ENCODE measurements at places on chromosomes 7 and 10.

- no peak for DNase-seq
Measured at GRCh38 chr7:66507764-66508296, 120.9 kb upstream of the KCTD7 start.

GRCh38 chr7:92997152-92997551, 120.6 kb downstream of the SAMD9 start:
- DNase-seq: no peak

- DNase-seq: no peak
Measured at GRCh38 chr7:115269486-115269885, 347.6 kb downstream of the MDFIC start.

DNA sequence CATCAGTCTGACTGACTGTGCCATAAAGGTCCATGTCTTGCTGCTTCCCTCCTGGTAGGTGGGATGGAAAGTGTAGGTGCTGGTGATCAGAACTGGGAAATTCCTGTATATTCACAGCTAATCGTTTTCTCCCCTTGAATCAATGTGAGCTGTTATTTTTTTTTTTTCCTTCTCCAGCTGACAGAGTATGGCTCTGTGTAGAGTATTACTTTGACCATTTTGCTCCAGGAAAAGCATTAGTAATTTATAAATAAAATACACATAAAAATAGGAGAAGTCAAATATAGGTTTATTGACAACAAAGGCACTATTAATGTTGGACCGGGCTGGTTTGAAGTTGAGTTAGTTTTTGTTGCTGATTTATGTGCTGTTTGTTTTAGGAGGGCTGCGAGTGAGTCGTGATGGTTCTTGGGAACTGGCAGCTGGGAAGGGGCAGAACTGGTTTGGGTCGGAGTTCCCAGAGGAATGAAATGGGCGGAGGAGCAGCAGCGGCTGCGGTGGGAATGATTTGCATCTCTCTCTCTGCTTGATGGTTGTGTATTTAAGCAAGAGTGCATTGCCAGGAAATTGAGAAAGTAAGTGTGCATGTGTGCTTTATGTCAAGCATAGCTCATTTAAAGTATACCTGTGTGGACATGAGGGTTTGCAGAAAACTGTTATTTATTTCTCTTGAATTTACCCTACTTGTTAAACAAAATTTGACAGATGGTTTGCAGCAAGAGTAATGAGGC, 80.9 kb downstream of the LRMDA start:
- DNase-seq: no peak

GRCh38 chr7:51228386-51228958, 88.1 kb downstream of the COBL start:
- no peak for DNase-seq

GRCh38 chr7:74254858-74255379, 720 bp upstream of the RFC2 start:
- DNase-seq: no peak

DNA sequence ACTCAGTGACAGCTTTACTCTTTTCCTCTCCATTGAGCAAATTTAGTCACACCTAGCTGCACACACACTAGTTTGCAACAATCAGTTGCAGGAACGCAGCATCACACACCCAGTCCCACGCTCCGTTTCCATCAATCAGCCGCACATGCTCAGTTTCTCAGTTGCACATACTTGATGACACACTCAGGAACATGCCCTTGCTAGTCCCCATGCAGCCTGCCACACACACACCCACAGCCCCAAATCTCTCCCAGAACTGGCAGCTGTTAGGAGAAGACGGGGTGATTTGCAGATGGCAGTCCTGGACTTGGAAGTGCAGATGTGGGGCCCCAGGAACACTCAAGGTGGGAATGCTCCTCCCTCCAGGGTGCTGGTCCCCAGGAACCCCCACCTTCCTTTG, 7.7 kb downstream of the LBX1 start:
- no peak for DNase-seq

GRCh38 chr10:97267671-97268070, 24.8 kb downstream of the ARHGAP19 start:
- DNase-seq: no peak

GRCh38 chr7:101964680-101965452, 147.4 kb downstream of the CUX1 start:
- DNase-seq: no peak

DNA sequence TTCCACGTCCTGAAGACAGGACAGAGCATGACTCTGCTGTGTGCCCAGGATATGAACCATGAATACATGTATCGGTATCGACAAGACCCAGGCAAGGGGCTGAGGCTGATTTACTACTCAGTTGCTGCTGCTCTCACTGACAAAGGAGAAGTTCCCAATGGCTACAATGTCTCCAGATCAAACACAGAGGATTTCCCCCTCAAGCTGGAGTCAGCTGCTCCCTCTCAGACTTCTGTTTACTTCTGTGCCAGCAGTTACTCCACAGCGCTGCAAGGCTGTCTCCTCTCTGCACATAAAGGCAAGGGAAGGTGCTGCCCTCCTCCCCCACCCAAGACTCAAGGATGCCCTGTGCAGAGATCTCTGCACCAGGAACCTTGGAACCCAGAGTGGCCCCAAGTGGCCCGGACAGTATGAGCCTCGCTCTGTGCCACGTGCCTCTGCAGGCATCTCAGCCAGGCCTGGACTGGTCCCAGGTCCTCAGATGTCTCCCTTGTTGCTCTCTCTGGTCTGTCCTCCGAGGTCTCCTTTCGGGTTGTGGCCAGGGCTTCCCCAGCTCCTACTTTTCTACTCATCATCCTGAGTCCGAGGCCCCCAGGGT, 230.3 kb upstream of the PRSS58 start:
- no peak for DNase-seq

- DNase-seq: no peak
Measured at GRCh38 chr10:133259602-133259989, 17.1 kb downstream of the ADAM8 start.

GRCh38 chr7:12458520-12459131, 55.0 kb upstream of the VWDE start:
- no peak for DNase-seq

- DNase-seq: no peak
Measured at GRCh38 chr7:70545214-70545613, 586.7 kb upstream of the GALNT17 start.

- DNase-seq: no peak
Measured at GRCh38 chr7:491292-491957, 28.2 kb downstream of the PDGFA start.

GRCh38 chr7:136339464-136339863, 362.3 kb upstream of the MTPN start:
- no peak for DNase-seq

DNA sequence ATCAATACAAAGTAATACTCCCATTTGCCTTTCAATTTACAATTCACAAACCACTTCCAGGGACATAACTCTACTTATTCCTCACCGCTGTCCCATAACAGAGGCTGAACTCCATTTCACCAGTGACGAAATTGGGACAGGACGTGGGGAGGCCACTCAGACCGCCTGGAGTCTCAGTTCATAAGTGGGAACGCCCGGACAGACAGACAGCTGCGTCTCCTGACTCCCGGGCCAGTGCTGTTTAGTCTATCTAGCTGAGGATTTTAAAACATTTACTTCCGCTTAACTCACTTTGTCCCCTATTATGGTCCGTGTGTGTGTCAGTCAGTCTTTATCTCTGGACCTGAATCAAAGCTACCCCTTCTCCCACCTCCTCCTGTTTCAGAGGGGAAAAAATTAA, 67.4 kb upstream of the ZNF438 start:
- DNase-seq: no peak

- DNase-seq: no peak
Measured at GRCh38 chr7:82926477-82926876, 236.2 kb downstream of the PCLO start.

- no peak for DNase-seq
Measured at GRCh38 chr7:22477876-22478450, 22.0 kb downstream of the STEAP1B start.

DNA sequence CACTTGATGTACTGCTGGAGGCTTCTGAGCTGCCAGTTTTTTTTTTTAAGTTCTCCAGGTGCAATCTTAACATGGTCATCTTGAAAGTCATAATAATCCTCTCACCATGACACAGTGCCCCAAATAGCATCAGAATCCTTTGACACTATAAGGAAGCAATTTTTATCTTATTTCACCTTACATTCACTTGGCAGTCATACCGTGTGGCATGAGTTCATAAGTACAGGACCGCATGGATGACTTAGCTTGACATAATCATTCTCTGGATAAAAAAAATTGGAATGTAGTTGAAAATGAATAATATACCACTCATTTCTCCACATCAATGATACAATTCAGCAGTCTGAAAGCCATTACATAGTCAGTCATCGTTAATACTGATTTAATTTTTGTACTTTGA, 25.6 kb upstream of the TMEM196 start:
- no peak for DNase-seq

- no peak for DNase-seq
Measured at GRCh38 chr10:60390224-60390626, 550 bp upstream of the ANK3 start.

DNA sequence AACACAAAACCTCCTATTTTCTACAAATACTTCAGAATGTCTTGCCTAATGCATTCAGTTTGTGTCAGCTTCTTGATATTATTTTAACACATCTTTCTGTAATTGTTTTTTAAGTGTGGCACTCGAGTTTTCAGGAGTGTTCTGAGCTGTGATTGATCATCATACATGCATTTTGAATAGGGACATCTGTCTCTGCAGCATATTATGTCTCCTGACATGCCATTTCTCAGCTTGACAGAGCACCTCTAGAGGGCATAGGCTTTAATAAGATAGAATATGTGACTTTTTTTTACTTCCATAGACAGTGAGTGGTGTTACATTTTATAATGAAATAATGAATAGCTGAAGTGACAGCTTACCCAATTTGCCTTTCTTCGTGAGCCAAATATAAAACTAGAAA, 219.2 kb upstream of the HDAC9 start:
- DNase-seq: no peak

GRCh38 chr7:24227068-24227467, 56.9 kb upstream of the NPY start:
- no peak for DNase-seq

- DNase-seq: no peak
Measured at GRCh38 chr7:66301737-66302136, 96.6 kb downstream of the TPST1 start.

GRCh38 chr10:14466257-14466656, 135.5 kb upstream of the FRMD4A start:
- DNase-seq: no peak

DNA sequence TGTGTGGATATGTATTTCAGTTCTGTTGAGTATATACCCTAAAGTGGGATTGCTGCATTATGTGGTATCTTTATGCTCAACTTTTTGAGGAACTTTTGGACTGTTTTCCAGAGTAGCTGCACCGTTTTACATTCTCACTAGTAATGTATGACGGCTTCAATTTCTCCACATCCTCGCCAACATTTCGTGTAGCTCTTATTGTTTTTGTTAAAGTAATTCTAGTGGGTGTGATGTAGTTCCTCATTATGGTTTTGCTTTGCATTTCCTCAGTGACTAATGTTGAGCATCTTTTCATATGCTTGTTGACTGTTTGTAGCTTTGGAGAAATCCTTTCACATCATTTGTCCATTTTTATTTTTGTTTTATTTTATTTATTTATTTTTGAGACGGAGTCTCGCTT, 4.5 kb downstream of the STMP1 start:
- DNase-seq: no peak

- DNase-seq: peak; percentile 76
Measured at GRCh38 chr7:51067757-51068156, 248.9 kb downstream of the COBL start.

- DNase-seq: no peak
Measured at GRCh38 chr10:58157076-58157766, 110.5 kb downstream of the IPMK start.

DNA sequence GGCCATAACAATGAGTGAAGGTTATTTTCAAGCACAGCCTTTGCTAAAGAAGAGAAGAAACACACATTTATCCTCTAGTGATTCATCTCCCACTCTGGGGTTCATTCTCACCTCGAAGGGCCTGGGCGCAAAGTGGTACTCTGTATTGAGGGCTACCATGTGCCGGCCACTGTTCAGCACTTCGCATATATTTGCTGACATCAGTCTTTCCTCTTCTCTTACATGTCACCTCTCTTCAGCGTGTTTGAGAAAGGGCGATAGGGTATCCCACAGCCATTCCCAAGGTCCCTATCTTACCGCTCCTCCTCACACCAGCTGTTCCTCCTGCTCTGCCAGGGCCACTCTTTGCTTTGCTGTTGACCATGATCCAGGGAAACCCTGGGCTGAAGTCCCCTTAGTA, 48.8 kb upstream of the ECHDC3 start:
- DNase-seq: no peak

DNA sequence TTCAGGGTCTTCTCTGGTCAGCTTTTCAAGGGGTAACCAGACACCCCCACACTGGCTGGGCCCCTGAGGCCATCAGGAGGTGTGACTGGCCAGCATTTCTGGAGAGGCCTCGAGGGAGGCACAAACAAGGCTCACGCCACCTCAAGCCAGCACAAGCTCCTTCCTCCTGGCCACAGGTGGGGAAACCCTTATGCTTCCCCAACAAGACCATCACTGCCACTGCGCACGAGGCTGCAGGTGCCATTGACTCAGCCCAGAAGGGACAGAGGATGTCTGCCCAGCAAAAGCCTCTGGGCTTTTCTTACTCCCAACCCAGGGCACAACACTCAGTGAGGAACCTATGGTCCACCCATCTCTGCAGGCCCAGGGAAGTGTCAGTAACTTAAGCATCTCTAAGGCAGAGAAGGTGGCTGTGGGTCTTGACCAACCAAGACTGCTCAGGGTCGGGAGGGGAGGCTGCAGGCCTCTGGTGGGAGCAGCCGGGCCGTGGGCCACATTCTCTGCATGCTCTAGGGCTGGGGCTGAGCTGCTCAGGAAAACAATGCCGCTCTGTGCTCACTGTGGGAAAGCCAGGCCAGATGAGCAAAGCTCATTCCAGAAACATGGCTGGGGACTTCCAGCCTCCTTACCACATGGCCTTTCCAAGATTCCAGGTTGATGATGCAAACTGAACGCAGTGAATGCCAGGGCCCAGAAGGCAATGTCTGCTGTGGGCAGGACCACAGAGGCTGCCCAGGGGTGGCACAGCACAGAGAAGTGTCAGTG, 24.2 kb upstream of the RASSF4 start:
- peak; percentile 47 for DNase-seq

DNA sequence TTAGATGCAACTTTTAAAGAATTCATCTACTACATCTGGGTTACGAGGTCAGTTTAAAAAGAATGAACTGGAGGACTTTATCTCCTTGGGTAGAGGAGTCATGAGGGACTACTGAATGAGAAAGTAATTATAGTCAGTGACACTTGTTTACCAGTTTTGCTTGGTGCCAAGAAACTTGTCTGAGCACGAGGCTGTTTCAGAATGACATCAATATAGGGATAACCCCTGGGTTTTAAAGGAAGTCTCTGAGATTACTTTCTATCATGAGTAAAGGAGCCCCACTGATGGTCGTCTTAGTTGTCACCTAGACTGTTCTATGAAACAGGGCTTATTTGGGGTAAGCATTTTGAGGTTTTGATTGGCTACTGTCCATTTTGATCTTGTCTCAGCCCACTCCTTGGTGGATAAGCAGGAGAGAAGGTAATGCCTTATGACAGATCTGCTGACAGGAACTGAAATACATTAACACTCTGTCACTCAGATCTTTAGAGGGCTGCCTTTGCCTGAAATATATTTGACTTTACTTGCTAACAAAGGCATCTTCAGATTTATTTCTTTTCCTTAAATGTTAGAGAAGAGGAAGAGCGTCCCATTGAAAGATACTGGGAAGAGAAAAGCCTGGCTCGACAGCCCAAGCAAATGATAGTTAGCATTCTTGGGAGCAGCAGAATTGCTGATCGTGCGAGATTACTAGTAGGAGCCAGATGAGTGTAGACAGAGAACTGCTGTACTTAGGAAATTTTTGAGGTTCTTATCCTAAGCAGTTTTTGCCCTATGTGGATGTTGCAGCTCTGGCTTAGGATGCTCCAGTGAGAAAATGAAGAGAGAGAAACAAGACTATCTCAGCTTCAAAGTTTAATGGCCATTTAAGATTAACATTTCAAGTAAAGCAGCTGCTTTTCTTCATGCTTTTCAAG, 299.2 kb upstream of the LRGUK start:
- no peak for DNase-seq

Data from ecto neural progenitor cell (in vitro differentiated cells).